Activated CD4-positive, alpha-beta T cell treated with anti-CD3 and anti-CD28 coated beads for 24 hours (primary cell): ENCODE measurements at places on chromosomes 4 and X.
A peak's percentile ranks its signal among the peaks of the same experiment; 100 is the strongest.

DNA sequence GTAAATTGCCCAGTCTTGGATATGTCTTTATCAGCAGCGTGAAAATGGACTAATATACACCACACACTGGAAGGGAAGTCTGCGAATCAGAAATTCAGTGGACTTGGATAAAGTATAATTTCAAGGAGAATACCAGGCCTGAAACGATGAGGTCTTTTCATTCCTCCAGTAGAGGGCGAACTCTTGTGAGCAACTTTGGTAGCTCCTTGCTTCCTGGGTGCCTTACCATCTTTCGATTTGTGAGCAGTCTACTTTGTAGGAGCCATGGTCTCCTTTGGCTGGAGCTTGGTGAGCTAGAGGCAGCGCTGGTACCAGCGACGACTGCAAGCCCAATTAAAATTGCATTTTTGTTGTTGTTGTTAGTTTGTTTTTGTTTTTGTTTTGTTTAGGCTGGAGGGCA is 791.9 kb downstream of the FAT4 start:
- no peak for DNase-seq

- no peak for DNase-seq
These were observed 6.8 kb downstream of the PDS5A start for GRCh38 chr4:39970671-39971640.

DNA sequence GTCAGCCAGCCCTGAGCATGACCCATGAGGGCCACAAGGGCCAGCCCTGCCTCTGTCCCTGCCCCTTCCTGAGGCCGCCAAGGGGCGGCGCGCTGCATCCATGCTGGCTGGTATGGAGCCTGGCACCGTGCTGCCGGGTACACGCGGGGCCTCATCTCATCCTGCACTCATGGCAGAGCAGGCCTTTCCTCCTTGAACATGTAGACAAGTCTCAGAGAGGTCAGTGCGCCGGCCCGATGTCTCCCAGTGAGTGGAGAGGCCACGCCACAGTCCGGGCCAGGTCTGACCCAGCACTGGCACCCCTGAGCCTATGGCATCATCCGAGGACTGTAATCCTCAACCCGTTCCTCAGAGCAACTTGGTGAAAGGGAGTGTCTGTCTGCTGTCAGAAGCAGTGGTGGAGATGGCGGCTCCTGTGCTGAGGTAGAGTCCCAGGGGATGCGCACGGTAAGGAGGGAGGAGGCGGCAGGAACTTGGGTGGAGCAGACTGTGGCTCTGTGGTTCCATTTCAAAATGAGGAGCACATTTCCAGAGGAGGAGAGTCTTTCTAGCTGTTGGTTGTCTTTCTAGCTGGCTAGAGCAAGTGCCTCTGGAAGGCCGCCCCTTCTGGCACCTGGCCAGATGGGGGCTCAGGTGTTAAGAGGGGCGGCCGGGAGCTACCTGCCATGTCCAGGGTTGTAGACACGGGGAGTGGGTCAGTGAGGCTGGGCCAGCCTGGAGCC is 32.8 kb downstream of the TRMT44 start:
- DNase-seq: no peak

- no peak for DNase-seq
These were observed 116.2 kb upstream of the KIT start for GRCh38 chr4:54541426-54542118.

DNA sequence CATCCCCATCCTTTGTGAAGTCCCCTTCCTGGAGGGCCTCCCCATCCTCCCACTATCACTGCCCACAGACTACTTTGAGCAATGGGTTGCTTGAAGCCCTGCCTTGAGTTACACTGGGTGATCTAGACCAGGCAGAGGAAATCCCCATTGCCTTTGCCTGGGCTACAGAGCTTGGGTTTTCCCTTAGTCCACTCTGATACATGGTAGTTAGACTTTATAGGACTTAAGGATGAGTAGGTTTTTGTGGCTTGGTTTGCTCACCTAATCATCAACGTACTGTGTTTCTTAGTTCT is 56.6 kb downstream of the TMEM131L start:
- DNase-seq: peak; percentile 21

DNA sequence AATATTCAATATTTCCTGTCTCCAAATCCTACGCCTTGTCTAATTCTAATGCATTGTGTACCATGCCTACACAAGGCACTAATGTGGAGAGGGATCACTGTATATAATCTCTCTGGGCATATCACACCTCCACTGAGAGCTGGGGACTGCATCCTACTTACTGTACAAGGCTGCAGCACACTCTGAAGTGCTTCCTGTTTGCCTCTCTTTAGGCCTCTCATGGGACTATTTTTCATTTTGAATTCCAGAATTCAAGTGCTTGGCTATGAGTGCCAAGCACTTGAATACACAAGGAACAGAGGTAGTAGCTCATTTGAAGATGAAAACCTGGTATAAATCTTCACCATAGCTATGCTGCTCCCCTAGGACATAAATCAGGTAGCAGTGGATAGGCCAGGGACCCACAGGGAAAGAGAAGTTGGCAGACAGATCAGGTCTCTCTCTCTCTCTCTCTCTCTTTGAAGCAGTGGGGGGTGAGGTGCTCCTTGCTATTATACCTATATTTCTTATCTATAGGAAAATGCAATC is 229.7 kb upstream of the MBNL3 start:
- no peak for DNase-seq

GRCh38 chrX:143615851-143616250 is 20.1 kb downstream of the SLITRK4 start:
- DNase-seq: no peak

DNA sequence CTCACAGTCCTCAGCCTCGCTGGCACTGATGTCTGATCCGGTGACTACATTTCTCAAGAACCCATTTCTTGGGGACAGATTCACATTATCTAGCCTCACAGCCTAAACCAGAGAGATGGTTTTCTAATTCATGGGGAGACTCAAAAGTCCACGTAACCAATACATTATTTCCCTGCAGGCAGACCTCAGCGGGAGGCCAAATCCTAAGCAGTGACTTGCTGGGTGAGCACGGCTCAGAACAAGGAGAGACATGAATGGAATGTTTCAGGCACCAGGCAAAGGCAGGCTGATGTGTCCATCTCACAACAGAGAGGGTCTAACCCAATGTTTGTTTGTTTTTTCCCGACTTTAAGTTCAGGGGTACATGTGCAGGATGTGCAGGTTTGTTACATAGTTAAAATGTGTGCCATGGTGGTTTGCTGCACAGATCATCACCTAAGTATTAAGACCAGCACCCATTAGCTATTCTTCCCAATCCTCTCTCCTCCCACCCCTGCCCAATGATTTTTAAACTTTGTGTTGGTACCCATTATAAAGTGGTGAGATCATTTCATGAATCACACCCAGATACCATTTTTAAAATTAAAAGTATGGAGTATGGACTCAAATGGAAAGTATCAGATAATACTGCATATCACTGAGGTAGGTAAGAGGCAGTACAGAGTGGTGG is 53.3 kb downstream of the SCD5 start:
- DNase-seq: no peak

GRCh38 chr4:5118994-5119835 is 67.9 kb downstream of the STK32B start:
- DNase-seq: no peak

GRCh38 chr4:86011117-86011516 is 348.7 kb downstream of the MAPK10 start:
- no peak for DNase-seq

DNA sequence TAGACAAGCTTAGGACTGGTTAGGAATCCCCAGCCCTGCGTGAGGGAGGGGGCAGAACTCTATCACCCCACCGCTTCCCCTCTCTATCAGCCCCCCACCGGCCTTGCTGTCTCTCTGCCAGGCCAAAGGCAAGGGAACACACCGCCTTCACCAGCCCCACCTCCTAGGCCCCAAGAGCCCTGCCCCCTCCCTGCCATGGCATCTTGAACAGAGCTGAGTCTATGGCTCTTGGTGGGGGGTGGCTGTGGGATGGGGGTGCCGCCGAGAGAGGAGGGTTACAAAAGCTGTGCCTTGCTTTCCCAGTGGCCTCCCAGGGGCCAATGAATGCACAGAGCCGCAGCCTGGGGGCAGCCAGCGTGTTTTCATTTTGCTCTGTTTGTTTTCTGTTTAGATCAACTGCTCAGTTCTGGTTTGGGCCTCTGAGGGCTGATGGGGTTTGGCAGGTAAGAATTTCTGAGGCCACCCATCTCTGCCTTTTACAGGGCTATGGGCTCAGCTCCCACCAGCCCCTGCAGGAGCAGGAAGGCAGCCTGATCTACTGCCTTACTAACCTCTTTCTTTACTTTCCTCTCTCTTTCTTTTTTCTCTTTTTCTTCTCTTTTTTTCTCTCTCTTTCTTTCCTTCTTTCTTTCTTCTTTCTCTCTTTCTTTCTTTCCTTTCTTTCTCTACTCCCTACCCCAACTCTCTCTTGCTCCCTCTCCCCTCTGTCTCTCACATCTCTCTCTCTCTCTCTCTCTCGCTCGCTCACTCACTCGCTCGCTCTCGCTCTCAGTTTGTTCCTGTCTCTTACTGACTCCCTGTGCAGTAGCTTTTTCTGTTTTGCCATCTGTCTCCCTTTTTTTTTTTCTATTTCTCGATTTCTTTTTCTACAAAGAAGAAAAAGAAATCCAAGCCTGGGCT is 128.3 kb downstream of the PJA1 start:
- no peak for DNase-seq
